Left renal pelvis (tissue), 4 donors: ENCODE measurements at places on chromosomes 5 and 9. TPM values are rescaled to one million over a fixed set of nuclear protein-coding genes. Genes with fewer than 3 reads are reported as not detected.

TERT gene
- 0.11 TPM for polyA plus RNA-seq

DNA sequence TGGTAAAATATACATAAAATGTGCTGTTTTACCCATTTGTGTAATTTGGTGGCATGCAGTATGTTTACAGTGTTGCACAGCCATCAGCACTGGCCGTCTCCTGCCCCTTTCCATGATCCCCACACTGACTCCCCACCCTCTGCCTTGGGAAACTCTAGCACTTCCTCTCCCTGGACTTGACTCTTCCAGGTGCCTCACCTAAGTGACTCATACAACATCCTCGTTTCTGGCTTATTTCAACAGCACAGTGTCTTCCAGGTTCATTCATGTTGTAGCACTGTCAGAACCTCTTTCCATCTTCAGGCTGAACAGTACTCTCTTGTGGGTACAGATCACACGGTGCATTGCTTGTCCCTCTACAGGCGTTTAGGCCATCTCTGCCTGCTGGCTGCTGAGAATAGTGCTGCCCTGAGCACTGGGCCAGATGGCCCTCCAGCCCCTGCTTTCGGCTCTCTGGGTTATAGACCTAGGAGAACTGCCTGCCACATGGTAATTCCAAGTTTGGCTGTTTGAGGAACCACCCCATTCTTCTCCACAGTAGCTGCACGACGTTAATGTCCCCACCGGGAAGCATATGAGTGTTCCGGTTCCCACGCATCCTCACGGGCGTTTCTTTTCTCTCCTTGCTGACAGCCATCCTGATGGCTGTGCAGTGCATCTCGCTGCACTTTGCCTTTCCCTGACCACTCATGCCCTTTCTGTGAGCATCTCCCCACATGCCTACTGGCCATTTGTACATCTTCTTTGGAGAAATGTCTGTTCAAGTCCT, 211.8 kb downstream of the FANCC start:
- no peak for DNase-seq

GRCh38 chr9:106228861-106229260, 534.5 kb downstream of the TMEM38B start:
- DNase-seq = no peak

- no peak for DNase-seq
Measured at GRCh38 chr5:178561746-178562264, 28.4 kb downstream of the COL23A1 start.

GRCh38 chr9:126790561-126790960, 14.3 kb upstream of the ZBTB43 start:
- no peak for DNase-seq

DNA sequence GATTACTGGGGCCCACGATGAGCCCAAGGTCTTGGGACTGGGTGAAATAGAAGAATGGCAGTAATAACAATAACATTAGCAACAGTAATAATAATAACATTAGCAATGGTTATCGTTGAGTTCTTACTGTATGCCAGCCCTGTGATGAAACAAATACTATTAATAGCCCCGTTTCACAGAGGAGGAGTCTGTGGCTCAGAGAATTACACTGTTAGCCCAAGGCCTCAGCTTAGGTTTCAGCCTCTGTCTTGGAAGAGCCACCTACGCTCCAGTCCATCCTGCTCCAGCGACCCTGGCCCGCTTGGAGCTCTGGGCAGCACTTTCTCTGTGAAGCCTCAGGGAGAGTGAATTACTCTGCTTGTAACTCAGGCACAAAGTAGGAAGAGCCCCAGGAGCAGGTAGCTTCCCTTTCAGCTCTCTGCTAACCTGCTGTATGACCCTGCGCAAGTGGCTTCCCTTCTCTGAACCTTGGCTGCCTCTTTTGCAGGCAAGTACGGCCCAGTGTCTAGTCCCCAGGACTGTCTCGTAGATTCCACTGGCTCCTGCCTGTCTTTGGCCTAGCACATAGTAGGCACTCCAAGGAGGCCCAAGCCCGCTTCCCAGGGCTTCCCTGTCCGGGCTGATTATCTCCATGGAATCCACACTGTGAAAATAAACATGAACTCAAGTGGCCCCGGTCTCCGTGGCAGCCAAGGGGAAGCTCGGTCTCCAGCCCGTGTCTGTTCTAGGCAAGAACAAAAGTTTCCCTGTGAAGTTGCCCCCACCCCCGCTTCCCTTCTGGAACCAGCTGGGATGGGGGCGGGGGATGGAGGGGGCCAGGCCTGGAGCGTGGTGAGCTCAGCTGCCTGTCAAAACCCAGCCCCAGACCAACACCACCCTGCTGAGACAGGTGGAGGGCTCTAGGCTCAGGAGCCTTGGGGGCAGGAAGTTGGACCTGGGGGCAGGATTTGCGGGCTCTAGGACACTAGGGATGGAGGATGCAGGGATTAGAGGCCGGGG, 26.2 kb upstream of the LMX1B start:
- DNase-seq = no peak

TMCO6 gene
- polyA plus RNA-seq = 10.2 TPM

SEC24A gene
- 24.6 TPM for polyA plus RNA-seq

SAPCD2 gene
- polyA plus RNA-seq = 8.3 TPM

GRCh38 chr5:31786090-31786631, 147.2 kb downstream of the PDZD2 start:
- no peak for DNase-seq

DNA sequence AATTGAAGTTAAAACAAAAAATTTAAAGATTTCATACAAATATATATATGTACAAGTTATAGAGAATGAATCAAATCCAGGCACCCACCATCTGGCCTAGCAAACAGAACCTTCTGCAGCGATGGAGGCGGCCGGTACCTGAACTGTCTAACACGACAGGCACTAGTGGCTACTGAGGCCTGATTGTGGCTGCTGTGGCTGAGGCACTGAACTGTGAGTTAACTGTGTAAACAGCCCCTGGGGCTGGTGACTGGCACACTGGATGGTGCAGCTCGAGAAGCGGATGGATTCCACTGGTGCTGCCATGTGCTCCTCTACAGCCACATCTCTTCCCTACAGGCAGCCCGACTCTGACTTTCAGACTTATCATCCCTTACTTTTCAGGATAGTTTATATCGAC, 82.4 kb downstream of the RAPGEF1 start:
- no peak for DNase-seq

GRM6 gene
- polyA plus RNA-seq = 0.57 TPM
